ENCODE measurements at places on chromosomes 2 and 18.

DNA sequence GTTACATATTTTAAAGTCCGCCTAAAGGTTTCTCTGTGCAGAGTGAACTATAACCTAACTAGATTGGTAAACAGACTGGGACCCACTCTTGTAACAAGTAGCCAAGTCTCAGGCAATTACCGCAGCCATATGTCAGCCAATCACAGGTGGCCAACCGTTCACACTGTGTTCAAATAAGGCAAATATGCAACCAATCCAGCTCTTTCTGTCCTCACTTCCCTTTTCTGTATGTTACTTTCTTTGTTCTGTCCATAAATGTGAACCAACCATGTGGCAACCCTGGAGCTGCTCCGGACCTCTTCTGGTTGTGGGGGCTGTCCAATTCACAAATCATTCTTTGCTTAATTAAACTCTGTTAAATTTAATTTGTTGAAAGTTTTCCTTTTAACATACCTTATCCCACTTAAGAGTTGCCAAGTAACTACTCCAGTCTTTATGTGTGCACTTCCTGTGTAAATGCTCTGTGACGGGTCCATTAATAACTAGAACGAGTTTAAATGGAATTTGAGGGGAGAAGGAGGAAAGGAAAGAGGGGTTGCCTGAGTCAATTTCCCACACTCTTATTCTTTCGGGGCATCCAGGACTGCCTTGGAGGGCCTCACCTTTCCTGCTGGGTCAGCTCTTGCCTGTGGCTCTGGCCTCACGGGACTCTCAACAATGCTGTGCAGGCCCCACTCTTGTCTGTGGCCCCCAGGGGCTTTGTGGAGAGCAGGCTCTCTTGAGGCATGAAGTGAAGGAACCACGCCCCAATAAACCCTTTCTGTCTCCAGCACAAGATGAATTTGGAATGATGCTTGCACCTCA, 6.6 kb upstream of the RPL37A start:
- no peak for DNase-seq

- no peak for DNase-seq
These were observed 162.2 kb downstream of the ANKRD44 start for GRCh38 chr2:197148401-197148800.

GRCh38 chr18:60508108-60508507, 135.5 kb upstream of the MC4R start:
- no peak for DNase-seq

DNA sequence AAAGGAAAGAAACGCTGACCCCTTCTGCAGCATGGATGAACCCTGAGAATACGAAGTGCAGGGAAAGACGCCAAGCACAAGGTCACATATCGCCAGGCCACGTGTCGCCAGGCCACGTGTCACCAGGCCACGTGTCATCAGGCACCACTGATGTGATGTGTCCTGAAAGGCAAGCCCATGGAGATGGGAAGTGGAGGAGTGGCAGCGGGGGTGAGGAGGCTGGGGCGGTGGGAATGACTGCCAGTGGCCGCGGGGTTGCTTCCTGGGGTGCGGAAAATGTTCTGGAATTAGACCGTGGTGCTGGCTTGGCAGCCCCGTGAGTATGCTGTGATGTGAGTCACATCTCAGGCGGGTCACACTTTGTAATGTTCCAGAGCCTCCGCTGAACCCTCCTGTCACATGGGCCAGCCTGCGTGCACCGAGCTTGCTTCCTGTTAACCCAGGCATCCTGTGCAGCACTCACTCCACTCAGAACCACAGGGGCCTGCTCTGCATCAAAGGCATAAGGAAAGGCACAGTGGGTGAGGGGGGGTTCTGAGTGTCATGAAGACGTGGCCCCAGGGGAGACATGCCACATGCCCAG, 39.0 kb downstream of the SLC66A2 start:
- no peak for DNase-seq

- DNase-seq, result no peak
These were observed 65.7 kb upstream of the GLI2 start for GRCh38 chr2:120669971-120670370.

DNA sequence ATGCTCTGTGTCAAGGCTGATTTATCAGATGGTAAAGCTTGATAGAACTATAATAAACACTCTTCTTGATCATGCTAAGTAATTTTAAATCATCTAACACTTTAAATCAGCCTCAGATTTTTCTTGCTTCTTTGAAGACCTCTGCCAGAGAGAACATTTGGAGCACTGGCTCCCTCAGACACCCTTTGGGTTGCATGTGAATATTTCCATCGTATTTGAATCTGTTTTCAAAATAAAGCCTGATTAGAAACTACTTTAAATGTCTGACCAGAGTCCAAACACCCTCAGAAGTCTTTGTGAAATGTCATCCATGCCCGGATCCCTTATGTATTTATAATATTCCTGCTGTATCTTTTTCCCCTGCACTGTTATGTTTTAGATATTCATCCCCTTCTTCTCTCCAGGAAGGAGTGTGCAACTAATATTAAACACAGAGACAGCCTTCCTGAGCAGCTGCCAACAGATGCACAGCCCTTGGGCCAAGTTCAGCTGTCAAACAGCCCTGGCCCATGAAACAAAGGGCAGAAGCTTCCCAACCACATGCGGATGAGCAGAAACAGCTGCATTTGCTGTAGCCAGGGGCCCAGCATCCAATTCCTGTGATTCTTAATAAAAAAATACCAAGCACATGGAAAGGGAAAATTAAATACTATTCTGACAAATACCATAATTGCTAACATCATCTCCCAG, 46.5 kb downstream of the DPP10 start:
- DNase-seq, result no peak

DNA sequence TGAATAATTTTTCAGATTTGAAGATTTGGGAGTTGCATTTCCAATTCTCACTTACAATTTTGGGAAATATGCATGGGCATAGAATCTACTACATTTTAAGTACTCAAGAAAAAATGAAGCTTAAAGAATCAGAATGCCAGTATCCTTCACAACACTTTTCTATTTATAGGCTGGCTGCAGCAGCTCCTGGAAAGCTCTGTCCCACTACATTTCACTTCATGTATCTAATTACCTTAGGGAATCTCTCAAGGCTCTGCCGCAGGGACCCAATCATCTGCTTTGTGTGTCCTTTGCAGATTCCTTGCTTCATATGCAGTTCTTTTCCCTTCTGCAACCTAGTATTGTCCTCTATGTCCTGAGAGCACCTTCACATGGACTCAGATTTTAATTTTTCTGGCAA, 102.9 kb downstream of the NUP35 start:
- DNase-seq, result no peak

GRCh38 chr2:136045344-136045743, 59.9 kb upstream of the DARS1 start:
- no peak for DNase-seq

DNA sequence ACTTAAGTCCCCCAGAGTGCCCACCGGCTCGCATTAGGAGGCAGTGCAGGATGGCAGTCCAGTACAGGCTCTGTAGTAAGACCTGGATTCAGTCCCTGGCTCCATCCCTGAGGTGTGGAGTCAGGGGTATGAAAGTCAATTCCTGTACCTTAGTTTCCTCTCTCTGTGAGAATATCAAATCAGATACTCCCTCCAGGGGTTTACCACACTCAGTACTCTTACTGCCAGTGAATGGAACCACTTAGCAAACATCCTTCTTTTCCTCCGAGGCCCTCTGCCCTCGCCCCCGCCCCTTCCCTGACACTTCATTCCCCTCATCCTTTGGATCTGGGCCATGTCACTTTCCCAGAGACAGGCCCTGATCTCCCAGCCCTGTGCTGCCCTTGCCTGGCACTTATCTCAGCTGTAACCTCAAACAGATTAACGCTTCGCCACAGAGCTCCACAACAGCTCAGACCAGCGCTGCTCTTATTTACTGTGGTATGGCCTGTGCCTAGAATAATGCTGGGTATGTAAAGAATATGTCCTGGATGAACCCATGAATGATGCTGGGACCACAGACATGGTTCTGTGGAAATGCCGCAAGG, 159.0 kb upstream of the TMEM200C start:
- no peak for DNase-seq

- DNase-seq, result no peak
These were observed 39.3 kb downstream of the CD302 start for GRCh38 chr2:159758686-159759085.

GRCh38 chr18:26436176-26437051, 111.9 kb downstream of the KCTD1 start:
- no peak for DNase-seq

DNA sequence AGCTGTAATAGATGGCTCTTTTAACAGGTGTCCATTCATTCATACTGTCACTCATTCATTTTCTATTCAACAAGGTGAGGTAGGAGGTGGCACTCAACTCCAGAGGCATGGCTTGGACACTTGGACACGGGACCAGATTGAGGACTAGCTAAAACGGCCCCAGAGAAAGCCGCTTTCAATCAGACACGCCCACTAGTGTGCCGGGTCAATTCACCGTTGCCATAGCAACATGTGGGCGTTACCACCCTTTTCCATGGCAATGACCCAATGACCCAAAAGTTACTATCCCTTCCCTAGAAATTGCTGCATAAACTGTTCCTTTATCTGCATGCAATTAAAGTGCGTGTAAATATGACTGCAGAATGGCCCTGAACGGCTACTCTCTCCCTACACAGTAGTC, 49.2 kb upstream of the LGALSL start:
- DNase-seq, result no peak

DNA sequence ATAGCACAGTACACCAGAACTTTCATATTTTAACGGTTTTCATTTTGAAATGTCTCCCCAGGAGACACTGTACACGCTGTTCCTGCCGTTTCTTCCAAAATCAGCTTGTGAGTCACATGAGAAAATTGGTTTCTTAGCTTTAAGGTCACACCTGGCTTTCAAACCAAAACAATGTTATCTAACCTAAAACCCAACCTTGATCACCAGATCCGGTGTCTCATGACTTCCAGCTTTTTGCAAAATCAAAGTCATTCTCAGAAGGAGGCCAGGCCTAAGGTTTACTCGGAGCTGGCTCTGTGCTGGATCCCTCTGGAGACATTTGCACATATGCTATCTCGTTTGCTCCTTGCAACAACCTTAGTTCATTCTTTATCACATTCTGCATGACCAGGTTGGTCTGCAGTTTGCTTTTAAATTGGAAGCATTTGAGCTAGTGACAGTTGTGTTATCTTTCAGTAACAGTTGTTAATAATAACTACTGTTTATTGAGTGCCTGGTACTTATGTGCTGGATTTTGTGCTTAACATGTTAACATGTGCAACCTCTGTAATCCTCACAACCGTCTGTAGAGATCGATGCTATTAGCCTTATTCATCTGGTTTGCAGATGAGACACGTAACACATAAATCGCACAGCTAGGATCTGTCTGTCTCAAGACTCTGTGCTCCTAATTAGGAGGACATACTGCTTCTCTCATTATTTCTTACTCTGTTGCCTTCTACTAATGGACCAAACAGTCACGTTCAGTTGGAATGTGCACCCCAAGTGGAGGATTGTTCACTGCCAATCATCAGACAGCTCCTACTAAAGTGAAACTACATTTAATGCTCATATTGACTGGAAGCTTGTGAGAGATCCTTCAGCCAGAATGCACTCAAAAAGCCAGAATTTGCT, 105.5 kb downstream of the RNF144A start:
- DNase-seq, result no peak

- no peak for DNase-seq
These were observed 658.9 kb upstream of the NXPH2 start for GRCh38 chr2:139439100-139439499.

Measured in stimulated activated CD4-positive, alpha-beta T cell treated with anti-CD3 and anti-CD28 coated beads, Interleukin-1b, Interleukin-23, amount 100 ng/mL, for 1 hour (primary cell).